ENCODE measurements at places on chromosomes 3 and 15.

GRCh38 chr3:38455639-38456430 is 2.1 kb downstream of the ACVR2B start:
- DNase-seq = no peak

DNA sequence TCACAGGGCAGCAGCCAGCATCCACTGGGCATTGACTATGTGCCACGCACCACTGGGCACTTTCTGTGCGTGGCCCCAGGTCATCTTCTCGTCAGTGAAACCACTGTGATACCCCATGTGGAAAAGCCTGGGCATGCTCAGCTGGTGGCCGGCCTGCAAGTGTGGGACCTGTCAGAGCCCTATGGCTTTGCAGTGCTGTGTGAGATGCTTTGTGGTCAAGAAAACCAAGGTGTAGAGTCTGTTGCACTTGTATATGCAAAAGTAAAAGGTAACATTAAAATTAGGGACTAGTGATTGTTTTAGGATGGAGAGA is 69.5 kb downstream of the PGPEP1L start:
- no peak for DNase-seq

- no peak for DNase-seq
These were observed 87.5 kb upstream of the SNRPA1 start for GRCh38 chr15:101382544-101382943.

DNA sequence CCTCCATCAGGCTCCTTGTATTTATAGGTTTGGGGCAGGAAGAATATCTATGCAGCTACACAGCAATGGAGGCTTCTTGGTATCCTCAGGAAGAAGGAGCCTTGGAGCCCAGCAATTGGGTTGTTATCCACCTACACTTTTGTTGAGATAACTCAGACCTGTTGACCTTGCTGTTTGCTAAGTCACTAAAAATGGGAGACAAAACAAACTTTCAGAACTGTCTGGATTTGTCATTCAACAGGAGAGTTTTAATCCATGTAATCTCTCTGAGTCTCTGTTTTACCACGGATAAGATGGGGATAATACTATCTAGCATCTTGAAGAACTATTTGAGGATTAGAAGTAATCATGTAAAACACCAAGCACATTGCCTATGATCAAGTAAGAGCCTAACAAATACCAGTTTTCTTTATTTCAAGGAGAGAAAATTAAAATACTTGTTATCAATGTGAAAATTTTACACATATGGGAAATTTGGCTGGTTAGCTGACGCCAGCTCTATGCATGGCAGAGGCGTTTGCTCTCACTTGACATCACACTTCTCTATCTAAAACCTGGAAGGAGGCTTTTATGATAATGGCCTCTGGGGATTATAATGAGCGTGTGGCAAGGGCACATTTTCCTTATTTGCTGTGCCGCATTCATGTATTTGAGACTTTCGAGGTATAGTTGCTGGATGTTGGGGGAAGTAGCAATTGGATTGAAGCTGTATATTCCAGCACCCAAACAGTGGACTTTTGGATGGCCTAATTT is 215.6 kb downstream of the PDCD6IP start:
- no peak for DNase-seq

DNA sequence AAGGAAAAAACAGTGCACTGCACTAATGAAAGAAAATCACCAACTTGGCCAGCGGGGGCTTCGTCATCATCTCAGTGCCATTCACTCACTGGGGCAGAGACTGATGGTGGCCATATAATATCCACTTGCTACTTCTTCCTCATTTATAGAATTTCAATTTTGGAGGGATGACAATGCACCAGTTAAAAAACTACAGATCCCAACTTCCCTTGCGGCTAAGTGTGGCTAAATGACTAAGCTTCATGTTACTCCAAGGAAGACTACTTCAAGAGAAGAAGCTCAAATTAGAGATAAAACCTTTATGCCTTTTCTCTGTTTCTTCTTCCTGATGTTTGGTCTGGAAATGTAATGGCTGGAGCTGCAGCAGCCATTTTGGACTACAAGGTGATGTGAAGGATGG is 38.8 kb downstream of the NGLY1 start:
- DNase-seq = no peak
